ENCODE measurements at places on chromosomes 2 and 18.

DNA sequence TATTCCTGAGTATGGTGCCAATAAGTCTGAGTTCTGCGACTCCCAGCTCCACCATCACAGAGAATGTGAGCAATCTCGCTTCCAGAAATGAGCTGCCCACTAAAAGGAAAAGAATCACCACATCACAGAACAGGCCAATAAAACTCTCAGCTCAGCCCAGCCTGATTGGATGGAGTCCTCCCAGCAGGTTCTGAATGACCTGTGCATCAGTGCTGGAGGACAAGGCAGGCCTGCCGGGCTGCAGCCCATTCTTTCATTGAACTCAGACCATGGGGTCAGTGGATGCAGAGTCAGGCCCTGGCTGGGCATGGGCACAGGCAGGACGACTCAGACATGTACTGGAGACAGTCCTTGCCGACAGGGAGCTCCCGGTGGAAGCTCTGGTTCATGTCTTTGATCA lies 132.7 kb upstream of the REV1 start:
- no peak for DNase-seq

- peak; percentile 42 for DNase-seq
These were observed 1668.7 kb downstream of the SUCLG1 start for GRCh38 chr2:82790206-82791021.

DNA sequence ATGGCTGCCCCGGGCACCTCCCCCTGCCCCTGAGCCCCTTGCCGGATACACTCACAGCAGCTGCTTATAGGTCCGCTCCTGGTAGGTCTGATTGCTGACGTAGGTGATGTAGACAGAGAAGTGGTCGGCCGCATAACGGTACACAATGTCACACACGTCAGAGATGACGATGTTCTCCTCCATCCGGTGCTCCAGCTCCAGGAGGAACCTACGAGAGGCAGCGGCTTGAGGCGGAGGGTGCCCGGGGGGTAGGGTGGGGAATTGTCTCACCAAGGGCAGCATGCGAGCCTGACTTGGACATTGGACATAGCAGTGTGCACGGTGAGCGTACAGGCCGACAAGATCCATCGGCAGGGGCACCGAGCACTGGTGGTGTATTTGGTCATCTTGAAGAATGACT lies 22.8 kb downstream of the SNORC start:
- DNase-seq, result no peak

GRCh38 chr18:5894611-5895298 lies 567 bp downstream of the TMEM200C start:
- DNase-seq, result no peak

GRCh38 chr2:183204397-183204796 lies 80.2 kb downstream of the NUP35 start:
- DNase-seq, result no peak

- no peak for DNase-seq
These were observed 51.4 kb downstream of the IL1RL2 start for GRCh38 chr2:102238039-102238756.

- DNase-seq, result peak; percentile 18
These were observed 19.6 kb upstream of the KCNG3 start for GRCh38 chr2:42513252-42513918.

DNA sequence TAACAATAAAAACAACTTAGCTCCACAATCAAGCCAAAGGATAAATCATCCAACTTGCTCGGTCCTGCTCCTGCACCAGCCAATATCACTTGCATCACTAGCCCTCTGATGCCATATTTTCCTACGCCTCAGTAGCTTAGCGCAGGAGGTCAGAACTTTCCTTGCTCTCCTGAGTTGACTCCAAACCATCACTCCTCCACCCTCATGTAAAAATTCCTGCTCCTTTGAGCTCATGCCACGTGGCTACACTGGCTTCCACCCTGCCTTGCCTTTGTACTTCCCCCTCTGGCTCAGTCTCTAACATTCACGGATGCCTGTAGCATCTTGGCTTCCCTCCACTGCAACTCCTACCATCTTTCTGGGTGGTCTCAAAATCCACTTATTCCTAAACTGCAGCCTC lies 25.2 kb downstream of the AAK1 start:
- no peak for DNase-seq
